Melanocyte of skin (primary cell): ENCODE measurements at places on chromosomes 1 and 21. TPM values are rescaled to one million over a fixed set of nuclear protein-coding genes. Genes with fewer than 3 reads are reported as not detected.

RGS18 gene
- total RNA-seq = not detected in 2 replicates

RGS8 gene
- not detected in 2 replicates for total RNA-seq

PADI2 gene
- under 0.01 and 0.36 TPM in 2 replicates for total RNA-seq

DYNLT5 gene
- total RNA-seq = 0.73 and 2.4 TPM in 2 replicates

IPP gene
- 4.3 and 9.9 TPM in 2 replicates for total RNA-seq

TNFRSF18 gene
- 0.34 TPM in 1 of 2 replicates, not detected in the other for total RNA-seq

DRAM2 gene
- total RNA-seq = 52.6 and 61.5 TPM in 2 replicates
